ENCODE measurements at places on chromosomes 7 and 10. TPM values are rescaled to one million over a fixed set of nuclear protein-coding genes. Genes with fewer than 3 reads are reported as not detected.

- no peak for DNase-seq
Measured at GRCh38 chr7:77542409-77542808, 5.3 kb downstream of the PTPN12 start.

The FXYD4 gene
- polyA plus RNA-seq, result 1.1 TPM

GRCh38 chr7:27108390-27109127, 6.1 kb upstream of the HOXA2 start:
- DNase-seq, result no peak

DNA sequence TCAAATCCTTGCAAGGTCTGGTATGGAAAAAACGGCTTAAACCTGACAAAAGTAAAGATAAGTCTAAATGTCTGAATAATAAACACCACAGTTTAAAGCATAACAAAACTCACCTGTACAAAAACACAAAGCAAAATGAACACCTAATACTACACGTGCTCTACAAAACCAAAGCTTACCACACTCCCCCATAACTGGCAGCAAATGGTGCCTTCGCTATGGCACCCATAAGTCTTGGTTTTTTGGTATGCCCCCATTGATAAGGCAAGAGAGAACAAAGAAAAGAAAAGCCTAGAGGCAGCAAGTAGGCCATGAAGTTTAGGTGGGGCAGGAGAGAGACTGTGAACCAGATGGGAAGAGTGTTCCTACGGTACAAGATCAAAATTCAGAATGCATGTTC, 34.2 kb downstream of the PDZD8 start:
- DNase-seq, result no peak

The ATP5F1C gene
- 239 TPM for polyA plus RNA-seq

DNA sequence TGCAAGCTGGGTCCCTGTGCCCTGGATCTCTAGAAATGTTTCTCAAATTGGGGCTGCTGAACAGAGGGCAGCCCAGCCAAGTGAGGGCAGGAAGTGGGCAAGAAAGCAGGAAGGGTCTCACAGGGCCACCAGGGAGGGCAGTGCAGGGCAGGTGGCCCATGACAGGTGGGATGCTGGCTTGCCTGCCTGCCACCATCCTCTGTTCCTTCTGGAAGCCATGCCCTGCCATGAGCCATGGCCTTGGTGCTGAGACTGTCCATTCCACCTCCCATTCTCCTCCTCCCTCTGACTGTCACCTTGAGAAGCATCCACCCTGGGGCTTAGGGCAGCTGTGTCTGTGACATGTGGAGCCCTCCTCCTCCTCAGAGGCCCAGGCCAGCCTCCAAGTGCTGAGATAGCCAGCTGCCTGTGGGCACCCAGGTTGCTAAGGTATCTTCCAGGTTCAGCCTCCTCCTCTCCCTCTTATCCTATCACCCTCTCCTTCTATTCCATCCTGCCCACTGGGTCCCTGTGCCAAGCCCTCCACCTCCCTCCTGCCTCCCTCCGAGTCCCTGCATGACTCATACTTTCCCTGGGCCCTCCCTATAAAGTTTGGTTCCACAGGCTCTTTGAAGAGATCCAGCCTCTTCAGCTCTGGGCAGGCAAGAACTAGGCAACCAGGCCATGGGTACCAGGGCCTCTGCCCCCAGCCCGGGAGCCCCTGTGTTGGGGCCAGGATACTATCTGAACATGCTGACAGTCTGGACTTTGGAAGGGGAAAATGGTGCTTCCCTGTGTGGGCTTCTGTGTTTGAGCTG, 1.3 kb downstream of the VSIR start:
- no peak for DNase-seq

Measured in forelimb muscle (tissue), 1 donor.